ENCODE measurements at places on chromosomes 12 and 14.
A peak's percentile ranks its signal among the peaks of the same experiment; 100 is the strongest.

GRCh38 chr14:31263485-31264133 lies 56.0 kb upstream of the HECTD1 start:
- no peak for DNase-seq

DNA sequence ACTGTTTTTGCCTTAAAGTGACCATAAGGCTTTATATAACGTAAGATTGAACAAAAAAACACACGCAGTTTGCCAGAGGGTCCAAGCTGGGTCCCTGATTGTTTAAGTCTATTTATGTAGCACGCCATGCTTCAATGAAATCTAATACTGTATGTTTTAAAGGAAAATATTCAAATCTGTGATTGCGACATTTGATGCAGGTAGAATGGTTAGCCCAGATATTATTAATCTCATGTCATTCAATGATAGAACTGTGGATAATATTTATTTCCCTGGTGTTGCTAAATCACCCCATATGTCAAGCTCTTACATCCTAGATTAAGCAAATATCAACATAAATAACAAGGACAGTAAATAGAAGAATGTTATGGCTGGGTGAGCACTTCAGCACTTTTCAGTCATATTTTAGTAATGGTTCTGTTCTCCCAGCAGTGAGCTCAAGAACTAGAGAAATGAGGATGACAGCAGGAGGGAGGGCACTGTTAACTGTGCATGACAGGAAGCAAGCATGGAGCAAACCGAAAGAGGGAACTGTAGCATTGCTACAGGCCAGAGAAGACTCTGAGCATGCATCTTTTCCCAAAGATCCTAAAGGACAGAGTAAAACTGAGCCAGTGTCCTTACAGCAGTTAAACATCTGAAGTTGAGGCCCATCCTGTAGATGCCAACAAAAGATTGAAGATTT lies 465.7 kb upstream of the MGAT4C start:
- no peak for DNase-seq

- DNase-seq: no peak
Observed at GRCh38 chr14:57153286-57153685, 115.4 kb downstream of the EXOC5 start.

DNA sequence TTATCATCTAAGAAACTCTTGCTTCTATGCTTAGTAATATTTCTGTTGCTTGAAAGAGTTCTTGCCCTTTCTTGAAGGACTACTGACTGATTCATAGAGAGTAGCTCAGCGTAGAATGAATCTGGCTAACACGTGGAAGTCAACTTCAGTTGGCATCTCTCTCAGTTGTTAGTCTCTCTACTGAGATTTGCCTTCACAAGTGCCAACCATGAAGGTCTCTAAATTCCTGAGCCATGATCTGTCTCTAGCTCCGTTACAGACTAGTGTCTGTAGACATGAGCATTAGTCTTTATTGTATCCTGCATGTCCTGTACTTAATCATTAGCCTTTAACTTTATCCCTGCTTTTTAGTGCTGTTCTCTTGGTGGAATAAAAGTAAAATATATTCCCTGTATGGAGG lies 19.1 kb upstream of the ALX1 start:
- no peak for DNase-seq

DNA sequence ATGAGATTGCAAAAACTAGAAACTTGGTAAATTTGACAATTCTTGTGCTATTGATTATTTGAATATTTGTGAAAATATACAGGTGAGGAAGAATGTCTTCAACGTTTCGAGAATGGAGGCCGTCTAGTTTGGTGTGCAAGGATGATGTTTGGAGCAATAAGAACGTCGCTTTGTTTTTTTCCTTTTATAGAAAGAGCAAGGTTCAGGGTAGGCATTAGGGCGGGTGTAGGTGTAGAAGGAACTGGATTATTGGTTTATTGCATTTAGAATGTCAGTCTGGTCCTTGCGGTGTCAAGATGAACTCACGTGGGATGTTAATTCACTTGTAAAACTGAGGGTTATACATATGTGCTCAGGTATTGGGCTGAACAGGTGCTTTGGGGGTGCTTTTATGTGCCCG lies 1.1 kb downstream of the RPS26 start:
- DNase-seq: no peak

DNA sequence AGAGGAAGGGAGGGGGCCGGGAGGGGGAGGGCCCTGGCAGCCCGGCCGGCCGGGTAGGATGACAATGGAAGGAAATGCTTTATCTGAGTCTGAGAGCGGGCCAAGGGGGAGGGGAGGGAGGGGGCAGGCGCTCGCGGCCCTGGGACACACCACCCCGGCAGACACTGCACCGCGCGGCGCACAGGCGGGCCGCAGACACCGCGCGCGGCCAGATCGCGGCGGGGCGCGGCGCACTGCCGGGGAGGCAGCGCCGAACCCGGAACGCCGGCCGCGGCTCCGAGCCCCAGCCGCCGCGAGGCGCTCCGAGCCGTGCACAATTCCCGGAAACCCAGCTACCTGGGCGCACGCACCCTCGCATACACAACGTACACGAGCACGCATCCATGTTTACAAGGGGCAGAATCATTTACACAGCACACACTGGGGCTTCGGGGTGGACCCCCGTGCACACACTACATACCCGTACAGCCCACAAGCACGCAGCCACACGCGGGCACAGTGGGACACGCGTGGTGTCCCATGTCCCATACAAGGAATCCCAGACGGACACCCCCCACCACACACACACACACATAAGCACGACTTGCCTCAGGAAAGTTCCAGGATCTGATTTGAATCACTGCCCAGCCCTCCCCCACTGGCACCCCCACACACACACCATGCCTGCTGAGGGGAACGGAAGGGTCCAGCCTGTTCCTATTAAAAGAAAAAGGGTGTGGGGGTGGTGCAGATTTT lies at the start of gene HDAC7:
HDAC7 (minus strand) TSS at position 8 of the 735 bp plus-strand sequence. CDS start 118 bp downstream, outside the sequence.
- peak; percentile 78 for DNase-seq

- DNase-seq: no peak
Observed at GRCh38 chr12:75571204-75571603, 59.8 kb upstream of the KRR1 start.

DNA sequence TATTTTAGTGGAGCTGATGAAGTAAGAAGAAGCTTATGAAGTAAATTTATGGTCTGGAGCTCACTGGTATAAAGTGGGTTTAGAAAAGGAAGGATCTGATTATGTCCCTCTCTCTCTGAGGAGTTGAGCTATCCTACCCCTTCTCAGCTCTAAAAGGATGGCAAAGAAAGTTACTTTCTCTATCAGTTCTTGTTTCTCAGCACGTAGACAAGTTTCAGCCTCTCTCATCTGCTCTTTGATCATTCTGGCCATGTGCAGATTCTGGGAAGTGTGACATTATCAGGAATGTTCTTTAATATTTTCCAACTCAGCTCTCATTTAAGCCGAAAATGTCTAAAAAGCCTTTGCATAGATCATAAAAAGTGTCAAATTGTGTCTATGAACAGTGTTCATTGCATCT lies 5.8 kb upstream of the EGLN3 start:
- no peak for DNase-seq

DNA sequence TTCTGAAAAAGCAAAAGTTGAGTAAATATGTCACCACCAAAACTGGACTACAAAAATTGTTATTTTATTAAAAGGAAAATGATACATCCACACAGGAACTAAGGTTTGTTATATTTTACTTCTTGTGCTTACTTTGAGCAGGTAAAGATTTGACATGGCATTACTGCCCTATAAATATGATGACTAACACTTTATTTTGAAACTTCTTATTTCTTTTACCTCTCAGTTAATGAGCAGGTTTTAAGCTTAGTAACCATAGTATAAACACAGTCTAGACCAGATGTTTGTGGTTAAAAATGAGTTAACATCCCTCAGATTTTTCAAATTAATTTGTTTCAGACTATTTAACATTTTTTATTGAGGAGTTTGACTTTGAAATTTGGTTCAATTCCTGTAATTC lies 862.5 kb upstream of the USP15 start:
- no peak for DNase-seq

DNA sequence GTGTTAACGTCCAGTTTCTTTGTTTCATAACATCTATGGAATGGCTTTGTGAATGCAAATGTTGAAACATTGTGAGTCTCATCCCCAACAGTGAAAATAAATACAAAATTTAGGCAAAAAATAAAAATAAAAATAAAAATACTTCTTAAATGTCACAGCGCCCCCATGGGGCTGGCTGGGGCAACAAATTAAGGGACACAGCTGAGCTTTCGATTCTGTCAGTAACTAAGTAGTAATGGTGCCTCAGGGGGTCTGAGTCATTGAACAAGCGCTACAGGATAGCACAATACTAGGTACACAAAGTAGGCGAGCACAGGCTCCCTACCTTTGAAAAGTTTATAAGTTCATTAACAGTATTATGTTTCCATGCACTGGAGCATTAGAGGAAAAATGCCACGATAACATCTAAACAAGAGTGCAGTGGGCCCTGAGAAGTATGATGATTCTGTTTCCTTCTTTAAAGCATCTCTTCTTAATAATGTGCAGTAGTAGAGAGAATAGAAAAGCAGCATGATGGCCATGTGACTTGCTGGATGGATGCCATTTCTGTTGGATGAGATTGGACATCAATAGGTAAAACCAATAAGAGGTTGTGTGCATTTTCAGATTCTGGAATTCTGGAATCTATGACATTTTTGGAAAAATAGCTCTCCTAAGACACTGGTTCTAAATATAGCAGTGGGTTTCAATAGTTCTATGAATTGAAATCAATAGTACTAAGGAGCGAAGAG lies 667.2 kb downstream of the DIO2 start:
- DNase-seq: no peak

GRCh38 chr12:119649202-119649808 lies 18.6 kb upstream of the PRKAB1 start:
- DNase-seq: no peak

GRCh38 chr14:90883782-90884181 lies 67.6 kb upstream of the TTC7B start:
- no peak for DNase-seq

GRCh38 chr12:127170226-127171180 lies 1096.5 kb upstream of the TMEM132C start:
- no peak for DNase-seq

DNA sequence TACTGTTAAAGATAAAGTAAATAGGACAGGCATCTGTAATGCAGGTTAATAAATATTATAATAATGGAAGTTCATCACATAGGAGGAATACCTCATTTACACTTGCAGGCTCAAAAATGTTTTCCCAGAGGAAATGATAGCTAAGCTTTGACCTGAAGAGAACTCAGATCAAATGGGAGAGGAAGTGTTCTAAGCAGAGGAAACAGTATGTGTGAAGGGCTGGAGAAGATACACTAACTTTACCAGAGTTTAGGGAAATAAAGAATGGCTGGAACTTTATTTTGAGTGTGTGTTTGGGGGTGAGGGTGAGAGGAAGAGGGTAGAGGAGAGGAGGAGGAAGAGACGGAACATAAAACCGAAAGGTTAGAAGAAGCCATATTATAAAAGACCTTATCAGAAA lies 34.0 kb upstream of the AP4S1 start:
- no peak for DNase-seq

DNA sequence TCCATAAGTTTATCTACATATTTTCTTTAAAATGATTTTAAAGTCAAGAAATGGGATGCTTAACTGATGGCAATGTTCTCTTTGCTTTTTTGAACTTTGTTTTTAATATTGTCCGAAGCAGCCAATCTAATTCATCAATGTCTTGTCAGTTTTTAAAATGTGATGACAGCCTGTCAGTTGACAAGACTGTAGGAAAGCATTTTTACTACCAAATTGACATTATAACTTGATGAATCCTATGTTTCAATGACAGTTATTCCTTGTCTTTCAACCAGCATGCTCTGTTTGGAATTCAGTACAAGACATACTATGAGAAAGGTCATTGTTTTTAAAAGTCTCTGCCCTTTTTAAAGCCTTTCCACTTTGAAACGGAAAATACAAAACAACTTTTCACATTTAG lies 1073.2 kb downstream of the TMTC2 start:
- no peak for DNase-seq

- no peak for DNase-seq
Observed at GRCh38 chr14:96064866-96065265, 25.7 kb downstream of the C14orf132 start.

GRCh38 chr12:39402922-39403321 lies 40.0 kb downstream of the KIF21A start:
- no peak for DNase-seq

GRCh38 chr12:65200007-65200665 lies 30.8 kb downstream of the LEMD3 start:
- DNase-seq: no peak

DNA sequence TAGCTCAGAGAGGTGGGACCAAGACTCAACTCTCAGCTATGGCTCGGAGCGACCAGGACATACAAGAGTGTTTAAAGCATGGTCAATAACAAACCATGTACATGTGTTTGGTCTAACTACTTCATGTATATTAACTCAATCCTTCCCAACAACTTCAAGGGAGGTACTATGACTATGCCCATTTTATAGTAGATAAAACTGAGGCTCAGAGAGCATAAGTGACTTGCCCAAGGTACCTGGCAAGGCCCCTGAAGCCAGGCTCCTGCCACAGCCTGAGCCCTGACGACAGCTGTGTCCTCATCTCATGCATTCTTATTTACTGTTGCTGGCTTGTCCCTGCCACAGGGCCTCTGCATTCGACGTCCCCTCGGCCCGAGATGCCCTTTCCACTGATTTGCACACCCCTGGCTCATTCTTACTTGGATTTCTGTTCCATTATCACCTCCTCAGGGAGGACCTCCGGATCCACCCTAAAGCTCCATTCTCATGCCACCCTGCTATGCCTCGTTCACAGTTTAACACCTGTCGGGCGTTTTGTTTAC lies 2.6 kb downstream of the TESC start:
- DNase-seq: no peak

- no peak for DNase-seq
Observed at GRCh38 chr12:75714462-75715322, 203.3 kb upstream of the KRR1 start.

GRCh38 chr14:61113561-61114225 lies 132.6 kb downstream of the SLC38A6 start:
- no peak for DNase-seq

GRCh38 chr12:34286483-34286882 lies 264.2 kb downstream of the ALG10 start:
- DNase-seq: no peak

DNA sequence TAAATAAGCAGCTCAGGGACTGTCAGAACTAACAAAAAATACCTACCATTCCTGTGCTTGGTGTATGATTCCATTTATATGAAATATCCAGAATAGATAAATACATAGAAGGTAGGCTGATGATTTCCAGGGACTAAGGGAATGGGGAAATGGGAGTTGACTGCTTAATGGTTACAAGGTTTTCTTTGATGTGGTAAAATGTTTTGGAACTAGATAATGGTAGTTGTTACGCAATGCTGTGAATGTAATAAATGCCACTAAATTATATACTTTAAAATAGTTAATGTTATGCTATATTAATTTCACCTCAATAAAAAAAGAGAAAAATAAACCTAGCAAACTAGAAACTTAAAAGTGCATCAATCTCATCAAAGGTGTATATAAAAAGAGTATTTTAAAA lies 41.1 kb downstream of the CEP83 start:
- no peak for DNase-seq

GRCh38 chr12:109988903-109989302 lies 7.3 kb downstream of the GIT2 start:
- no peak for DNase-seq

GRCh38 chr12:52813885-52814709 lies at the start of gene KRT4:
TSS of gene KRT4 (minus strand) at chr12:52814116. CDS start at chr12:52814058, 58 bp downstream.
- no peak for DNase-seq

GRCh38 chr14:95838862-95839261 lies 37.8 kb upstream of the TUNAR start:
- DNase-seq: no peak
